Panc1 (cell line): ENCODE measurements at places on chromosomes 6 and 20. TPM values are rescaled to one million over a fixed set of nuclear protein-coding genes. Genes with fewer than 3 reads are reported as not detected.

Gene KIF25
- total RNA-seq, result 0.44 TPM

Gene HLA-DOB
- total RNA-seq, result 0.39 TPM

Gene TFAP2C
- 2.8 TPM for total RNA-seq

Gene SOX18
- total RNA-seq, result 18.7 TPM

DNA sequence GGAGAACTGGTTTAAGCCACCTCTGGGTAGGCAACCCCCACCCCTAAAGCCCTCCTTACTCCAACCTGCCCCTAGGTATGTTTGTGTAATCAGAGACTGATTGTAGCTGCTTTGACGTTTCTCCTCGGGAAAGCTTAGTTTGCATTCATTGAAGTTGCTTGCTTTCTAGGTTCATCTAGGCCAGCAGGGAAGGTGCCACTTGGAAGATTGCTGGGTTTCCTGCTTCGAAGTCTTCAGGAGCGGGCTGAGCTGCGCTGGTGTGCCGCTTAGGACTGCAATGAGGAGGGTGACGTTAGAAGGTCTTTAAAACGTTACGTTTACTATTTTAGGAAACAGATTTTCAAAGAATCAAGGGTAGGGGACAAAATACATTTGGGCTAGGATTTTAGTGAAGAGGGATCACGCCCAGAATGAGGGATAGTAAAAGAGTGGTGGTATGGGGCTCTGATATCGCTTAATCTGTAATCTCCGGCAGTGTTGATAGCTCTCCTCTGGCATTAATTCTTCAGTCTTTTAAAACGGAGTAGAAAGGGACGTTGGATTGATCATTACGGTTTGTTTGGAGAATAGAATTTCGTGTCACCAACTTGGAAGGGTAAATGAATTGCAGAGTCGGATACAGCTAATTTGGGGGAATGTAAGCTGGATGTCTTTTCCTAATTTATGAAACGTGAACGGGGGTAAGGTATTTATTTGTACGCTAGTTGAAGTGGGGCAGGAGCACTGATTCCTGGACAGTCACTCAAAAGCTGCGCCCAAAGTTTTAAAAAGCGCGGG lies 92.6 kb upstream of the PRDM1 start:
- H3K4me1 ChIP-seq, result peaks cover 9% of the 10 kb centered on the region; the same call in 1 of the 2 replicates
- no peak for DNase-seq
- no peaks in the 10 kb centered on the region; the same call in 1 of the 2 replicates for H3K27me3 ChIP-seq
- H3K4me3 ChIP-seq, result peak overlapping the region; percentile 91; the same call in 1 of the 2 replicates
- peak overlapping the region; percentile 83; the same call in 1 of the 2 replicates for H3K27ac ChIP-seq

DNA sequence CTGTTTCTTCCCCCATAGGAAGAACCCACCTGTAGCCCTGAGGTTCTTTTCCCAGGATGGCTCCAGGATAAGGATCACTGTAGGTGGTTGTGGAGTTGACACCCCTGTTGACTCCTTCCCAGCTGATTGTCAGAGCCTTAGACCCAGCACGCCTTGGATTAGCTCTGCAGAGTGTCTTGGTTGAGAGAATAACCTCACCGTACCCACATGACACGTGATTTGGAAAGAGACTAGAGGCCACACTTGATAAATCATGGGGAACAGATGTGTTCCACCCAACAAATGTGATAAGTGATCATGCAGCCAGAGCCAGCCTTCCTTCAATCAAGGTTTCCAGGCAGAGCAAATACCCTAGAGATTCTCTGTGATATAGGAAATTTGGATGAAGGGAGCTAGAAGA lies 12.2 kb downstream of the BTN3A1 start:
- no peaks in the 10 kb centered on the region for H3K36me3 ChIP-seq
- H3K4me1 ChIP-seq, result no peaks in the 10 kb centered on the region
- H3K27ac ChIP-seq, result no peak overlapping the region
- H3K27me3 ChIP-seq, result no peaks in the 10 kb centered on the region

- no peak overlapping the region for H3K27ac ChIP-seq
- H3K27me3 ChIP-seq, result peaks cover 12% of the 10 kb centered on the region
- no peak for DNase-seq
- no peaks in the 10 kb centered on the region for H3K4me1 ChIP-seq
- no peak overlapping the region for H3K4me3 ChIP-seq
- H3K36me3 ChIP-seq, result no peaks in the 10 kb centered on the region
Measured at GRCh38 chr6:13172291-13172690, 156.0 kb downstream of the TBC1D7 start.

GRCh38 chr6:134374491-134375219 lies 56.7 kb upstream of the SGK1 start:
- H3K36me3 ChIP-seq, result no peaks in the 10 kb centered on the region
- H3K27me3 ChIP-seq, result no peaks in the 10 kb centered on the region
- H3K4me3 ChIP-seq, result no peak overlapping the region
- H3K27ac ChIP-seq, result no peak overlapping the region

- H3K4me3 ChIP-seq, result no peak overlapping the region
- H3K4me1 ChIP-seq, result no peaks in the 10 kb centered on the region
- no peaks in the 10 kb centered on the region for H3K36me3 ChIP-seq
- H3K27me3 ChIP-seq, result no peaks in the 10 kb centered on the region
- no peak overlapping the region for H3K27ac ChIP-seq
- DNase-seq, result no peak
Measured at GRCh38 chr20:24653306-24653705, 183.9 kb downstream of the SYNDIG1 start.

- no peaks in the 10 kb centered on the region for H3K36me3 ChIP-seq
- H3K4me3 ChIP-seq, result no peak overlapping the region
- no peak overlapping the region for H3K27ac ChIP-seq
- no peak for DNase-seq
Measured at GRCh38 chr6:73873081-73873480, 177.1 kb downstream of the CD109 start.

DNA sequence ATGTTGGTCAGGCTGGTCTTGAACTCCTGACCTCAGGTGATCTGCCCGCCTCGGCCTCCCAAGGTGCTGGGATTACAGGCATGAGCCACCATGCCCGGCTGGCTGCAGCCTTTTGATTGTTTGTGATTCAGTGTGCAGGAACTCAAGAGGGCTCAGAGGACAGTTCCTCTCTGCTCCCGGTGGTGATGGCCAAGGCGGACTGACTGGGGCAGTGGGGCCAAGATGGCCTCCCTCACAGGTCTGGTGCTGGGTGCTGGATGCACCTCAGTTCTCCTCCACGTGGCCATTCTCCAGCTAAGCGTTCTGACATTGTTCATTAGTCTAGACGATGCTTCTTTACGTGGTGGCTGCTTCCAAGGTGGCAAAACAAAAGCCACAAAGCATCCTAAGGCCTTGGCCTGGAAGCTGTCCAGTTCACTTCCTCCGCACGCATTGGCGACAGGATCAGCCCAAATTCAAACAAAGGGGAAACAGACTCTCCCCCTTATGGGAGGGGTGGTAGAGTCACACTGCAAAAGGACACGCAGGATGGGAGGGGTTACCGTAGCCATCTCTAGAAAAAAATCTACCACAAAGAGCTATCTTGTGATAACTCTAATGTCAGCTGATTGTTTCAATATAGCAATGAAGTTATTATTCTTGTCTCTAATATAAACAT lies 146.9 kb downstream of the FOXC1 start:
- H3K27me3 ChIP-seq, result no peaks in the 10 kb centered on the region
- DNase-seq, result no peak
- no peak overlapping the region for H3K4me3 ChIP-seq
- H3K36me3 ChIP-seq, result no peaks in the 10 kb centered on the region
- no peaks in the 10 kb centered on the region for H3K4me1 ChIP-seq
